DMS153 (cell line): ENCODE measurements at places on chromosomes 13 and 19.
A peak's percentile ranks its signal among the peaks of the same experiment; 100 is the strongest.

DNA sequence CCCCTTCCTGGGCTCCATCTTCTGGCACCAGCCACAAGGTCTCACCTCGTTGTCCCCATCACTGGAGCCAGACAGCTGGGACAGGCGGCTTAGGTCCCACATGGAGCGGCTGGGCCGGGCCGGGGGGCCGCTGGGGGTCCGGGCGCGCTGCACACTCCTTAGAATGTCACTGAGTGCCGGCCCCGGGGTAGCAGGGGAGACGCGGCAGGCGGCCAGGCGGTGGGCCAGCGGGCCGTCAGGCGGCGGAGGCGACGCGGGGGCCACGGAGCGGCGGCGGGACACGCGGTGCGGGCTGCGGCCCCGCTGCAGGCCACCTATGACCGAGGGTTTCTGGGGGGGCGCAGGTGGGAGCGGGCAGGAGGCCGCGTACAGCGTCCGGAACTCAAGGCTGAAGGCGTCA is 3.1 kb upstream of the SPACA4 start:
- no peak for DNase-seq

- DNase-seq: no peak
These were observed 21.8 kb downstream of the HCN2 start for GRCh38 chr19:611481-611868.

DNA sequence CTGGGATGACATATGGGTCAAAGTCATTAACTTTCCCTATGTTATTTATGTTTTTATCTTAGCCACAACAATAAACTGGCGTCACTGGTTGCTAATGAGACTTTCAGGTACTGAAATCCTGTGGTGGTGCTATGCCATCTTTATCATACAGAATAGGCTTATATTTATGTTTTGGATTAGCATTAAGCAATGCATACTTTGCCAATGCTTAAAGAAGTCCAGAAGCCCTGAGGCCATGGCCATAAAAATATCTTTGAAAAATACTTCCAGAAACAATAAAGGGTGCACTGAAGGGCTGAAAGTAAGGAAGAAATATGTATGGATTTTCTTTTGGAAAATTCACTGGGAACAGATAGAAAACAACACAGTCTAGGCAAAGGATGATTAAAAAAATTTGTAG is 304.6 kb upstream of the SLC10A2 start:
- no peak for DNase-seq

- DNase-seq: no peak
These were observed 16.2 kb downstream of the NUMBL start for GRCh38 chr19:40674291-40674690.

GRCh38 chr19:961866-962620 is 22.1 kb upstream of the WDR18 start:
- DNase-seq: no peak

- DNase-seq: no peak
These were observed 264.0 kb downstream of the ENOX1 start for GRCh38 chr13:43522788-43523187.

DNA sequence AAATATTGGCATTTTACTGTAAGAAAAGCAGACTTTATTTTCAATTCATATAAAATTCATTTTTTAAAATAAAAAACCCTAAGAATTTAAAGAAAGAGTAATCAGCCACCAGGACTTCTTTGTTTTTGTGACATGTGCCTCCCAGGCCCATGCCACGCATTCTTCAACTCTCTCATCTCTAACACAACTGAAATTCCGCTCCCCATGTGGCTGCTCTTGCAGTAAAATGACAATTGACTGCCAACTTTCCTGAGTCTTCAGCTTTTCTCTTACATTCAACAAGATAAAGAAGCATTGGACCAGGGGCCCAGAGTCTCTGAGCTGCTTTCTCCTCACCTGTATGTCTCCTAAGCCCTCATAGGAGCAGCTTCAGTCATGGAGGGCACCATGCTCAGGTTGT is 372.1 kb downstream of the UQCRFS1 start:
- DNase-seq: no peak

DNA sequence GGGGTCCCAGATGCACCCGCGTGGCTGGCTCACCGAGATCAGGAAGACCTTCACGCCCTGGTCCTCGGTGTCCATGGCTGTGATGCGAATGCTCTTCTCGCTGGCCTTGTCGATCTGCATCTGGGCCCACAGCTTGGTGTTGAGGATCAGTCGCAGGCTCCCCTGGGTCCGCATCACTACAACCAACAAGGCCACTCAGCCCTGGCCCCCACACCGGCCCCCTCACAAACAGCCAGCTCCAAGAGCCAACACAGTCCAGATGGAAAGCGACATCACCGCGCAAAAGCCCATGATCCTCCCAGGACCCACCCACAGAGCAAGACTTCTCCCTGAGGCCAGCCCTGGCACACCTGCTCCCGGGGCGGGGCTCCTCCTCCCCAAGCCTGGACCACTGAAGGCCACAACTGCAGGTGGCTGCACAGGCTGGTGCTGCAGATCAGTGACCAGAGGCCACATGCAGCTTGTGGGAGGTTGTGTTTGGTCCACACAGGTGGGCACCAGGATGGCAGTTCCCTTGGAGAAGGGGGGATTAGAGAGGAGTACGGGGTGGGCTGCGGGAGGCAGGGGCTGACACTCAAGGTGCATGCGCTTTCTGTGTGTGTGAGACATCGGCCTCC is 4.5 kb downstream of the CAPS start:
- DNase-seq: no peak

DNA sequence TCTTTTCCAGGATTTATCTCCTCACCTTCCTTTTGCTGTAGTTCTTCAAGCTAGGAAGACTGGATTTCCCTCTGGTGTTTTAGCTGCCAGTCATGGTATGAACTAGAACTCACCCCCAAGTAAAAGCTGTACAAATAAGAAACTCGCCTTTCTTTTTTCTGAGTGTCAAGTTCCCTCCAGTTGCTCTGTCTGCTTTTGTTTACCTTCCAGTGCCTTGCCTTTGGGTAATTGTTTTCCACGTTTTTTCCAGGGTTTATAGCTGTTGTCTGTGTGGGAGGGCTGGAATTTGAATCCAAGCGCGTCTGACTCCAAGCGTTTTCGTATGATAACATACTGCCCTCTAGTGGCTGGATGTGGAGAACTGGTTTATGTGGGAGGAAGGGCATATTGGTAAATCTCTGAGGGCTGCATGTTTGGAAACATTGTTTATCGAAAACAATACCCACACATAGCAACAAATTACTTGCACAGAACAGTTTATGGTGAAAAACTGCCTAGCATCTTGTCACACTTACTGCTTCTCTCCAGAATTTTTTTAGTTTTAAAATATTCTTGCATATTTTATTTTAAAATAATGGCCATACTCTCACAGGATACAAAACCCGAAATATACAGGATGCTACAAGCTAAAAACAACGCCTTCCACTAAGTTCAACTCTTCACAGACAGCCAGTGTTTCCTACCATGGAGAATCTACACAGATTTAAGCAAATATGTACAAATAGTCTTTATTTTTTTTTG is 19.2 kb downstream of the RCN3 start:
- DNase-seq: peak; percentile 62

DNA sequence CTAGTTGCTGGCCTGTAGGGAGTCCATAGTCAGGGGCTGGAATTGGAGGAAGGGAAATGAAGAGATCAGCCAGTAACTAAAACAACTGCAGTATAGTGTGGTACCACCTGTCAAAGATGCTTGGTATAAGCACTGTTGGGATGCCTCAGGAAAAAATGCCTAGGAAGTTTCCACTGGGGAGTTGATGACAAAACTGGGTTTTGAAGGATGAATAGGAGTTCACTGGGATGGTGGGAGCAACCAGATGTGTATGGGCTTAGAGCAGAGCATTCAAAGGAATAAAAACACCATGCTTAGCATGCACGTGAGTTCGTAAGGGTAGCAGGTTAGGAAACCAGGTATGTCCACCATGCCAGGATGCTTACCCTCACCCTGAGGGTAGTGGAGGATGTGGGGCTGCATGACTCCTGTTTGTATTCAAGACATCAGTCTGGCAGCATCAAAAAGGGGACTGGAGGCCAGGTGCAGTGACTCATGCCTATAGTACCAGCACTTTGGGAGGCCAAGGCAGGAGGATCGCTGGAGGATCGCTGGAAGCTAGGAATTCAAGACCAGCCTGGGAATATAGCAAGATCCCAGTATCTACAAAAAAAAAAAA is 7.1 kb downstream of the CATSPERD start:
- DNase-seq: no peak

DNA sequence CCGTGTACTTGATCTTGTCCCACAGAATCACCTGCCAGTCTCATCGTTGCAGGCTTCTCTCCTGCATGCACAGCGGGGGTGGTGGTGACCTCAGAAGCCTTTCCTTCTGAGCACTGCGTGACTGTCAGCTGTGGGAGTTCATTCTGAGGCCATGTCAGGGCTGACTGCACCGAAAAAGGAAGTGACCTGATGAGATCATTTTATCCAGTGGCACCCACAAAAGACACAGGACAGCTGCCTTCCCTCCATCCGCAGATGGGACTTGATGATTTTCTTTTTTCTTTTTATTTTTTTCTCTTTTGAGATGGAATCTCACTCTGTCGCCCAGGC is 89.7 kb downstream of the RAB20 start:
- no peak for DNase-seq

DNA sequence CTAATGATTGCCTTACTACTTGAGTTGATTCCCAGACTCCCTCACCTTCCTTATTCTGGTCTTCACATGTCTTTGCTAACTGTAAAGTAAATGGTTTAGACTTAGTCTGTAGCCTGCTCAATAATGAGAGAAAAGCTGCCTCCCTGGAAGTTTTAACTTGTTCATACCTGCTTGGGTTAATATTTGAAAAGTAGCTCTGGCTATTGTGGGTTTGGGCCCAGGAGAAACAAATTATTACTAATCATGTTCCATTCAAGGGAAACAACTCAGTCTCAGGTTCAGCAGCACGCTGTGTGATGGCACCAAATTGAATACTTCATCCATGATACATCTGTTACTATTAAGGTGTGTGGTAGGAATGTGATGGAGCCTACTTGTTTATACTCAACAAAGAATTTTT is 75.0 kb downstream of the ZMYM2 start:
- DNase-seq: no peak

GRCh38 chr19:54248016-54248601 is 5.5 kb upstream of the LILRA6 start:
- no peak for DNase-seq

GRCh38 chr19:8663920-8664670 is 33.7 kb downstream of the NFILZ start:
- DNase-seq: no peak

DNA sequence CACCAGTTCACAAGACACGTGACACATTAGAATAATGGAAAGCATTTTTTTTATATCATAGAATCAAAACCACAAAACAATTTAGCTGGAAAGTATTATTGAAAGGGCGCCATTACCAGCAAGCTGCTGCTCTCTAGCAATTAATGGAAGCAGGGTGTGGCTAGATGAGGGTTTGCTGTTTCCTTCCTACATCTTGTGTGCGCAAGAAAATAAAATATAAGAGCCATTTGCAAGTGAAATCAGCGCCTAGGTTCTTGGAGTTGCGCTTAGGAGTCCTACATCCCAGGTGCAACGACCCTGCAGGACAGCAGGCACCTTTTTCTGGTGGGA is 140.9 kb downstream of the ZNF536 start:
- DNase-seq: no peak

DNA sequence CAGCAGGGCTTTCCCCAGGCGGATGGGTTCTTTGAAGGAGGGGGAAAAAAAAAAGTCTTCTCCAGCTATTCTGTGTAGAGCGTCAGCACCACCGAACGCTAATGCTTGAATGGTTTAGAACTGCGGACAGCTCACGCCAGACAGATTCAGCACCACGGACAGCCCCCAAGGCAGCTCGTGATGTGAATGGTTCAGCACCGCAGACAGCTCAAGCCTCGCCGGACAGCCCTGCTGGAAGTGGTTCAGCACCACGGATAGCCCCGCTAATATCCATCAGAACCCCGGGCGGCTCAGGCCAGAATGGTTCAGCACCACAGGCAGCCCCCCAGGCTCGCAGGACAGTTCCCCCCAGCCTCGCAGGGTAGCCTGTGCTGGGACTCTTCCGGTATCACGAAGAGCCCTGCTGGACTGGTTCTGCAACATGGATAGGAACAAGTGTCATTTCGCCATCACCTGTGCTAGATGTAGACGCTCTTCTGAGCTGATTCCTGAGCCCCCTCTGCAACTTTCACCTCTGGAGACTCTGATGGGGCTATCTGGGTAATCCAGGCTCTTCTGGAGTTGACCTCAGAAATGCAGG is 4.9 kb upstream of the SMIM17 start:
- DNase-seq: no peak

- DNase-seq: peak; percentile 52
These were observed 81.5 kb upstream of the SLC7A1 start for GRCh38 chr13:29676941-29677452.

DNA sequence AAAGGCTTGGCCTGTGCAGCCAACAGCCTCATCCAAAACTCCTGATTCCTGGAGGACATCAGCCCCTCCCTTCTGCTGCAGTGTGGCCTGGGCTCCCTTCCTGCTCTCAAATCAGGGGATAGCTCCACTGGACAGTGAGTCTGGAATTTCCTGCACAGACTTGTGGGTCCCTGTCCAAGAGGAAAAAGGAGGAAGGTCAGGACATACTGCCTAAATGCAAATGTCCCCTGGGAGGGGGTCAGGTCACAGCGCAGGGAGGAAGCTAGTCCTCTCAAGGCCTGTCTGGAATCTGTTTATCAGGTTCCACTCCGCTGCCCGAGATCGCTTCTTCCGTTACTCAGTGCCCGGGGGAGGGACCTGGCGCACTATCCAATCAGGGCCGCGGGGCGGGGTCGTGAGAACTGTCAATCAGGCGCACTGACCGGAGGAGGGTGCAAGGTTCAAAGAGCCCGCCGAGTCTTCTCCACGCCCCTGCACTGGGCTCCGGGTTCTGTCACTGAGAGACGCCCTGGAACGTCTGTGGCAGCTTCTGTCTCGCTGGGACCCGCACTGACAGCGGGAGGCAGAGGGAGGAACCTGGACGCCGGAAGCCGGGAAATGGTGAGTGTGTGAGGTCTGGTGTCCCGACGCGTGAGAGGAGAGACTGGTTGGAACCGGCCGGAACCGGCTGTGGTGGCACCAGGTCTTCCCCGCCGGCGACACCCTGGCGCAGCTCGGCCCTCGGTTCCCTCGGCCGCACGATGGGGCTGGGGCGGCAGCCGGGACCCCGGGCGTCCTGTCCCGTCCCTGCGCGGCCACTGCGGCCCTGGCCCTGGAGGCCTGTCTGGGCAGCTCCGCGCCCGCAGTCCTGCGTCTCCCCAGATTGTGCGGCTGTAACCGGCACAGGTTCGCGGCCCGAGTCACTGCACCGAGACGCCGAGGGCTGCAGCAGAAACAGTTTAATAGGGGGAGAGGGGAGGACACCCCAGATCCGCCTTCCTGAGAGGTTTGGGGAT is at the start of gene ZNF441:
TSS of gene ZNF441 (plus strand) at position 404 of the 995 bp plus-strand sequence. CDS start at position 598, 194 bp downstream.
- peak; percentile 90 for DNase-seq

- DNase-seq: no peak
These were observed 16.6 kb upstream of the NPAS1 start for GRCh38 chr19:47002853-47003610.

DNA sequence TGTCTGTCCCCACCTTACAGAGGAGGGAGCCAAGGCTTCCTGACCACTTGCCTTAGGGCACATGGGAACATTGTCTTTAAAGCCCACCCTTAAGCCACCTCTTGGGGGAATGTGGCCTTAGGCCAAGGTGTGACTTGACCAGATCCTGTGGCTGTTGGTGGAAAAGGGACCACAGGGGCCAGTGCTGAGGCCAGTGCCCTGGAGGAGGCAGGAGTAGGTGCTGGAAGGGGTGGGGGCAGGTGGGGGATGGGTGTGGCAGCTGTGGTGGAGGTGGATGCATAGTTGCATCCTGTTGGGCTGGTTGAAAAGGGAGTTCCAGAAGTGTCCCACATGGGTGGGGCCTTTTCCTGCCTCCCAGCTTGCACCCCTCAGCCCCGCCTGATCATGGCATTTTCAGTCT is 44.8 kb downstream of the DNM2 start:
- no peak for DNase-seq

- peak; percentile 39 for DNase-seq
These were observed 96.6 kb downstream of the RXFP2 start for GRCh38 chr13:31835932-31836331.

- DNase-seq: no peak
These were observed 15.2 kb upstream of the ZNF543 start for GRCh38 chr19:57305056-57305455.
